ENCODE measurements at places on chromosomes 5 and 9.

- DNase-seq = no peak
Observed at GRCh38 chr5:58466939-58467338, 7.1 kb upstream of the PLK2 start.

- no peak for DNase-seq
Observed at GRCh38 chr9:19479874-19480273, 71.1 kb downstream of the ACER2 start.

GRCh38 chr9:127018935-127019334, 103.5 kb downstream of the ANGPTL2 start:
- no peak for DNase-seq

GRCh38 chr9:124132671-124133147, 121.1 kb downstream of the LHX2 start:
- DNase-seq = no peak

DNA sequence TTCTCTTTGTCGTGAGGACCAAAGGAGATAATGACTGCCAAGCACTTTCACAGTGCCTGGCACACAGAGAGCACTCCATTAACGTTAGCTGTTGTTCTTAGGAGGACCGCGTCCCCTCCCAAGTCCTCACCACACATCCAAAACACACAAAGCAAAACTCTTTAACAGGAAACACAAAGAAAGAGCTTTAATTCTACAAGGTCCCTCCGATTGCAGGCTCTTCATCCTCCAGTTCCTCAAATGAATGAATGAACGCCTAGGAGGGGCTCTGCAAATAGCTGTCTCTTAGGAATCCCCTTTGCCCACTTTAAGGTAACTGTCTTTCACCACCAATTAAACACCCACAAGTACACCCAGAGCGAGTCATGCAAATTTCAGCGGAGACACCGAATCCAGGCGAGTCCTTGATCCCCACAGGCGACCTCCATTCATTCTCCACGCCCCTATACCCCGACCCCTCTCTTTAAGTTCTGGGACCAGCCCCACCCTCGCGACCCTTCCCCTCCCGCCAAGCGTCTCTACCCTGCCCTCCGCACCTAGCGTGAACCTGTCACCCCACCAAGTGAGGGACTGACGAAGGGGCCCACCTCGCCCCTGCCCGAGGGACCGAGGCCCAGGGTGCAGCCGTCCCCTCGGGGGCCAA, 644 bp downstream of the TSC1 start:
- DNase-seq = peak; percentile 60

DNA sequence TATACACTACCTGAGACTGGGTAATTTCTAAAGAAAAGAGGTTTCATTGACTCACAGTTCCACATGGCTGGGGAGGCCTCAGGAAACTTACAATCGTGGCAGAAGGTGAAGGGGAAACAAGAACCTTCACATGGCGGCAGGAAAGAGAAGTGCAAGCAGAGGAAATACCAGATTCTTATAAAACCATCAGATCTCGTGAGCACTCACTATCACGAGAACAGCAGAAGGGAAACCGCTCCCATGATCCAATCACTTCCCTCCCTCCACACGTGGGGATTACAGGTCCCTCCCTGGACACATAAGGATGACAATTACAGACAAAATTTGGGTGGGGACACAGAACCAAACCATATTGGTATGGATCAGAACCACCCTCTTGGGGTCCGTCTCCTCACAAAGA, 44.2 kb upstream of the SPIN1 start:
- no peak for DNase-seq

- no peak for DNase-seq
Observed at GRCh38 chr5:27392716-27393115, 354.3 kb upstream of the CDH9 start.

DNA sequence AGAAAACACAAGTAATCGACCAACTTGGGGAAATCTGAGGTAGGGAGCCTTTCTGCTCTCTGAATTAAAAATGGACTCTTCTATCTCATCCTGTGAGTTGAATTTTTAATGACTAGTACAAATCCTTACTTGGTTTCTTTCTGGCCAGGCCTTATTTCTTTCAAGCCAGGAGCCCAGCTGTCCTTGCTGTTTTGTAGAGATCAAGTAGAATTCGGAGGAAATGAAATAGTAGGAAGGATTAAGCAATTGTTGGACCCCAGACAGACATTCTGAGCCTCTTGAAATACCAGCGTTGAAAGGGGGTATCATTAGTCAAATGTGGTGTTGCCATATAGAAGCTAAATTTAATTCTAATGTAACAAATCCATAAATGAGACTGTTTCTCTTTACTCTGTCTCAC, 53.7 kb upstream of the SMIM15 start:
- no peak for DNase-seq
